ENCODE measurements at places on chromosomes 4 and X.

- ATAC-seq: no peak
Measured at GRCh38 chr4:137866671-137867070, 334.4 kb upstream of the PCDH18 start.

DNA sequence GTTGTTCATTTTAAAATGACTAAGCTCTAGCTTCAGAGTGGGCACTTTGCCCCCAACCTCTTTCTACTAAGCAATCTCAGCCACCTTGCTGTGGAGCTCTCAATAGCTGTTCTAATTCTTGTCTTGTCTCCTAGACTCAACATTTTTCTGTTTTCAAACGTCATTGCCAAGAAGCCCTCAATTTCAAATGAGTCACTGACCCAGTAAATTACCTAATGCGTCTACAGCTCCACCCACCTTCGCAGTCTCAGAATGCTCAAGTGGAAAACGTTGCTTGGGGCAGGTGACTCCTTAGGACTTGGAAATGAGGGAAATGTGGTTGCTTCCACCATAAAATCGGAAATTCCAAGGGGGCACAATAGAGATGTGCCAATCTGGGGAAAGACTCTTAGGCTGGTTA is 59.0 kb downstream of the ING2 start:
- ATAC-seq: peak; percentile 78

DNA sequence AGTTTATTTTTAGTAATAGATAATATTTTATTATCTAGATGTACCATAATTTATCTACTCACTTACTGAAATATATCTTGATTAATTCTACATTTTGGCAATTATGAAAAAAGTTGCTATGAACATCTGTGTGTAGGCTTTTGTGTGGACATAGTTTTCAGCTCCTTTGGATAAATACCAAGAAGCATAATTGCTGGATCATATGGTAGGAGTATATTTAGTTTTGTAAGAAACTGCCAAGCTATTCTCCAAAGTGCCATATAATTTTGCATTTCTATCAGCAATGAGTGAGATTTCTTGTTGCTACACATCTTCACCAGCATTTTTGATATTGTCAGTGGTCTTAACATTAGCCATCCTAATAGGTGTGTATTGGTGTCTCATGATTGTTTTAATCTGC is 882.6 kb upstream of the GRIA3 start:
- ATAC-seq: no peak

DNA sequence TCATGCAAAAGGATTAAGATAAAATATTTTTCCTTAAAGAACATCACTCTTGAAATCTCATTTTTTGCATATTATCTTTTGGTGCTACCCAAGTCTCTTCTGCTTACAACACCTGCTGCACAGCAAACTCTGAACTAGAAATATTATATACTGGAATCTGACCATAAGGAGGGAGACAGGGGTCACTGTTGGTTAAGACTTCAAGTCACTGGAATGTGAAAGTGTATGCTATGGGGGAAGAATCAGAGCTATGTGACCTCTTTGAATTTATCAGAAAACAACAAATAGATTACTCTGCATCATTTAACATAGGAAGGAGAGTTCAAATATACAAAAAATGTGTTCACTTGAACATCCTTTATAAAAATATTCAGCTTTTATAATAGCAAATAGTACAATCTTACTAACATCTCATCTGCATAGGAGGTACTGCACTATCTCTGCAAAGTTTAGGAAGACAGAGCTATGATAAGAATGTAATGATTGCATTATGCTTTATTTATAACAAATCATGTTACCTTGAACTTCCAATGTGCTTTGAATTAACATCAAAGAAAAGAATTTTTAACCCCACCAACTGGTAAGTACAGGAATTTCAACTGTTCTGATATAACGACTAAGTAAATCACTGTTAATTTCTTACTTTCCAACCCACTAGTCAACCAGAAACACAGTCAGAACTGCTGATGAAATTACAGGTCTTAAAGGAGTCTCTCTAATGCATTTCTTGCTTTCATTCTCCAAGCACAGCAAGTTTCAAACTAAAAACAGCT is 69.8 kb downstream of the ZNF827 start:
- no peak for ATAC-seq

DNA sequence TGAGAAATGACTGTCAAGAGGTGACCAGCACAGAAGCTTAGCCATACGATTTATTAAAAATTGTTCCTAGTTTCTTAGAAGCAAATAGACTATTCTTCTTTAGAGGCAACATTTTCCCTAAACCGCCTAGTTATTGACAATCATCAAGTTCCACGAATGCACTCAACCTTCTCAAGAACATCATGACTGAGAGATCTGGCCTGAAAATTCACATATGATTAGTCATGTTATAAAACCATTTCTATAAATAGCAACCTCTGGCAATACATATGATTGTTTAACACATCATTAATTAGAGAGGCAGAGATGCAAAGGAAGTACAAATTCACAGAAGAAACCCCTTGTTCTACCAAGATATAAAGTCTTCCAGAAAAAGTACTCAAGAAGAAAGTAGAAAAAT is 6.7 kb downstream of the NUP62CL start:
- ATAC-seq: no peak

GRCh38 chr4:87465739-87466366 is 43.5 kb downstream of the NUDT9 start:
- ATAC-seq: peak; percentile 42

DNA sequence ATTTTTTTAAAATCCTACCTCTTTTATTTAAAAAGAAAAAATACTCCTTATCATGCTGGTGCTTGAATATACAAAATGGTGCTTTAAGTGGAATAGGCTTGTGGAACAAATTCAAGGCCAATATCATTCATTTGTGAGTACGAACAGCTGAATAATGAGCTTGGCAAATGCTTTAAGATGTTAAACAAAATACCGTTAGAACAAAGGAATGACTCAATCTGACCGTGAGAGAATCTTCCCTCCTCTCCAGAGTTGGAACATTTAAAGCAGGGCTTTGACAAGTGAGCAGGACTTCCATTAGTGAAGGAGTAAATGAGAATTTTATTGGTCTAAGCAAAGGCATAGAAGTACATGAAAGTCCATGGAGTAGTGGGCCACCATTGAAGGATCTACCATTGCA is 74.5 kb downstream of the DCLK2 start:
- ATAC-seq: no peak

- ATAC-seq: no peak
Measured at GRCh38 chrX:130117166-130117565, 6.9 kb upstream of the ELF4 start.

- peak; percentile 2 for ATAC-seq
Measured at GRCh38 chrX:71533516-71533850, 579 bp downstream of the OGT start.

GRCh38 chrX:129759576-129760061 is 20.1 kb upstream of the SASH3 start:
- ATAC-seq: peak; percentile 48

DNA sequence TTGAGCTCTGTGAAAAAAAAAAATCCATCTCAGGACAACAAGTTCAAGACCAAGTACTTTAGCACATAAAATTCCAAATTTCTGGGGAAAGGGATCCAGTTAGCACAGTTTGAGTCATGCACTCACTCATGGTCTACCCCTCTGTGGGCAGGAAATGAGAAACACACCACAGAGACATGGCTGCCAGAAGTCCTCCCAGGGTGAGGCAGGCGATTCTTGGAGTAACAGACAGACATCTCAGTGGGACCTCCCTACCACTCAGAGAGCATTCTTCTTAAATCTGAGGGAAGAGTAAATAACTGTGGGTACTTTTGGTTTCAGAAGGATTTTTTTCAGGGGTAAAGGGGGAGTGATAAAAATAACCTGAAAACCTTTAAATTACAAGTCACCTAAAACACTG is 14.1 kb downstream of the CXCL1 start:
- ATAC-seq: no peak

DNA sequence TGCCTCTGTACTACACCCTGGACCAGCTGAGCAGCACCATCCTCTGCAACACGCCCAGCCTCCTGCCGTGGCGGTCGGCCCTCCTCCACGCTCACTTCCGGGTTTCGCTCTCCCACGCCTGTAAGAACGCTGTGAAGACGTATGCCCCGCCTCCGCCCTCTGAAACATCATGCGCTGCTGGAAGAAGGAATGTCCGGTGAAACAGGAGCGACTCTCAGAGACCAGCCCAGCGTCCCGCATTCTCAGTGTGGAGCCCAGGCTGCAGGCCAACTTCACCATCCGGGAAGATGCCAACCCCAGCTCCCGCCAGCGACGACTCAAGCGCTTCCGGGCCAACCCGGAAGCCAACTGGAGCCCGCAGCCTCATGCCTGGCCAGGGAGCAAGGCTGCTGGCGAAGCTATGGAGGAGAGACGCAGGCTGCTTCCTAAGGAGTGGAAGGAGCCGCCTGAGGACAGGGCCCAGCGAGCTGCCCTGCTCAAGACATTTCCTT is 186.1 kb upstream of the SLITRK2 start:
- ATAC-seq: no peak

GRCh38 chr4:124948976-124949597 is 236.6 kb upstream of the ANKRD50 start:
- no peak for ATAC-seq
